ENCODE measurements at places on chromosomes 12 and 14.

- no peak for DNase-seq
These were observed 22.4 kb downstream of the NFYB start for GRCh38 chr12:104115587-104115975.

DNA sequence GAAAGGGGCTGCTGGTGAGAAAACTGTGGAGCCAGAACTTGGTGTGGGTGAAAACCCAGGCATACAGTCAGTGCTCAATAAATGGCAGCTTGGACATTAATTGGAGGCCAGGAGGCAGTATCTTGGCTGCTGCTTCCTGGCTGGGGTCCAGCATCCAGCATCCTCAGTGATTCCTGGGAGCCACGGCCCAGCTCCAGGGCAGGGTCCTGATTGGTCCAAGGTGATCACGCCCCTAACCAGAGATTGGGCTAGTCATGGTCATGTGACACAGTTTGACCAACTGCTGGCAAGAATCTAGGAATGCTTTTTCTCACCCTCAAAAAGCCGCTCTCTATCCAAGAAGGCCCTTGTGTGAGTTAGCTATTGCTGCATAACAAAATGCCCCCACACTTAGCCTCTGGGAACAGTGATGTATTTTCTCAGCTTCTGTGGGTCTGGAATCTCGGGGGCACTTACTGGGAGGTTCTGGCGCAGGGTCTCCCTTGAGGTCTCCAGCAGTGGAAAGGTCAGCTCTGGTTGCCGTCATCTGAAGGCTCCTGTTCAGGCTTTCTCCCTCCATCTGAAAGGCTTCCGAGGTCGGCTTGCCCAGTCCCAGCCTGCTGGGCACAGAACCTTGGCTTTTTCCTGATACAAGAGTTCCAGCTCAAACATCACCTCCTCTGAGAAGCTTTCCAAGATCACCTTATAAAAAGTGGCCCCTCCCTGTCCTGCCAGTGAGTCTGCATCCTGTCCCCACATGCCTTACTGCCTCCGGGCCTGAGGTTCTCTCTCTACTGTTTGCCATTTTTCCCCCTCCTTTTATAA is 119.2 kb upstream of the NCOR2 start:
- no peak for DNase-seq

- no peak for DNase-seq
These were observed 5.1 kb upstream of the USP30 start for GRCh38 chr12:109047081-109047805.

GRCh38 chr14:73816393-73816816 is 35.2 kb upstream of the PTGR2 start:
- no peak for DNase-seq

- no peak for DNase-seq
These were observed 98.2 kb downstream of the SSPN start for GRCh38 chr12:26293612-26294011.

DNA sequence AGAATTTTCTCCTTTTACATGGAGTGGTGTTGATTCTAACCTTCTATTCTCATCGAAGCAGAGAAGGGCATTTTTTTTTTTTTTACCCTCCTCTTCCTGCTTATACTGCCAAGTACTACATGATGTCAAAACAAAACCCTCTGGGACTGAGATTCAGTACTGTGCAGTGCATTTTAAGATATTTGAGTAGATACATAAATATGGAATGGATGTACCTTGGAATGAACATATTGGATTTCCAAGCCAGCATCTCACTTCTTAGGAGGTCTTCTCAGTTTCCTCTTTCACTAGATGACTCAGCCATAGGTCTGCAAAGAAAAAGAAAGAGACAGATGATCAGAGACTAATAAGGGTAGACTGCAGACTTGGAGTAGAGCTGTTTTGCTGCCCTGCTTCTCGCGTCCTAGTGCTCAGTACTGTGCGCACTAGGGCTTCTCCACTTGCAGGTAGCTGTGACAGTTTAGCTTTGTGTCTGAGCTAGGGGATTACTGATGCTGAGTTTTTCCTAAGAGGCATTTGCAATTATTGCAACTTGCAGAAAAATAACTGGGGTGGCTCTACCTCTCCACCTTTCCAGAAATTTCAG is 20.4 kb downstream of the TPH2 start:
- no peak for DNase-seq

DNA sequence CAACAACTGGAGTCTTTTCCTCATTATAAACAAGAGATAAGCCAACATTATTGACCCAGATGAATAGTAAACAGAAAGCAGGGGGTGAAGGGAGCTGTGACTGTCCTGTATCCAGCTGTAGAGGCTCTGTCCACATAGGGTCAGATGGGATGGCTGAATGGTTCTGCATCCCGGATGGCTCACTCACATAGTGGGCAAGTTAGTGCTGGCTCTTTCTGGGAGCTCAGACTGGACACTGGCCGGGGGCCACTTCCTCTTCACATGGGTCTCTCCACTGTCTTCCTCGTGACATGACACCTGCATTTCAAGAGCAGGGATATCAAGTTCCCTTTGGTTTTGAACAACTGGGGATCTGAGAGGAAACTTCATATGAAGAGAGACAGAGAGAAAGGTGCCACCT is 969.6 kb upstream of the TMEM132C start:
- DNase-seq = no peak

DNA sequence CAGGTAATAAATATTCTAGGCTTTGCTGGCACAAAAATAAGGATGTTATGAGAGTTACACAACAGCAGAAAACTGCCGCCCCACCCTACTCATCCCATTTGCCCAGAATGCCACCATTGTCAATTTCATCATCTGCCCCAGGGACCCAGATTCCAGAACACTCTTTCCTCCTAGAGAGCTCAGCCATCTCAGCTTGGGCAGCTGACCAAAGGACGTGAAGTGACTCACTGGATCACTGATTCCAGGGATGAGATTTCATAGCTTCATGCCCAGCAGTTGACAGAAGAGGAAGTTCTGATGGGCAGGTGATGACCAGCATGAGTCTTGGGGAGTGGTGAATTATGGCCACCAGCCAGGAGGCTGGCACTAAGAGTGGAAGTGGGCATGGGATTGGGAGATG is 450.3 kb downstream of the RMST start:
- DNase-seq = no peak

- no peak for DNase-seq
These were observed 139.7 kb upstream of the TBX3 start for GRCh38 chr12:114823724-114824123.

GRCh38 chr14:52069307-52070050 is 620 bp upstream of the NID2 start:
- no peak for DNase-seq

DNA sequence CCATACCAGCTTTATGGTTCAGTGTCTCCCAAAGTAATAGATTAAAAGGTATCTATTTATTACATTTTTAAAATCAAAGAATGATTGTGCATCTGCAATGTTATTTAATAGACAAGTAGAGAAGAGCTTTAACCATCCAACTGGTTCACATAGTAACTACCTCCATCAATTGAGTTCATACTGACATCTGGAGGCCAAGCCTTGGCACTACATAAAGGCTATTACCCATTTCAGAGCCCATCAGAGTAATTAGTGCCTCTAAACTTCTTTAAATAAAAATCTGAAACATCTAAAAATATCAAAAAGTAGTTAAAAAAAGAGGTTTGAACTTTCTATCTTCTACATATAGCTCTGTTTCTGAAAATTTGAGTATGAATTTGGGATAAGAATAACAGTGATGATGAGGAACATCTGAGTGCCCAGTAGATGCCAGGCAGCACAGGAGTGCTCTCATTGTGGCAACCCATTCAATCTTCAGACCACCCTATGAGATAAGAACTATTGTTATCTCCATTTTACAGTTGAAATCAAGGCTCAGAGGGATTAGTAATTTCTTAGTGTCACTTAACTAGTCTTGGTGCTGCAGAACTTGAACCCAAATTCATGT is 132.9 kb upstream of the DAAM1 start:
- DNase-seq = no peak

GRCh38 chr12:12613344-12613743 is 1.7 kb downstream of the CREBL2 start:
- DNase-seq = no peak

DNA sequence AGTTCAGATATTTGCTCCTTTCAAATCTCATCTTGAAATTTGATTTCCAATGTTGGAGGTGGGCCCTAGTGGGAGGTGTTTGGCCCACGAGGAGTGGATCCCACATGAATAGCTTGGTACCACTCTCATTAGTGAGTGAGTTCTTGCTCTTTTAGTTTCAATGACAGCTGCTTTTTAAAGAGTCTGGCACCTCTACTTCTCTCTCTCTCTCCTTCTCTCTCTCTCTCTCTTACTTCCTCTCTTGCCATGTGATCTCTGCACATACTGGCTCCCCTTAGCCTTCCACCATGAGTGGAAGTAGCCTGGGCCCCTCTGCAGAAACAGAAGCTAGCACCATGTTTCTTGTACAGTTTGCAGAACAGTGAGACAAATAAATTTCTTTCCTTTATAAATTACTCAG is 25.1 kb downstream of the GPR65 start:
- DNase-seq = no peak
